ENCODE measurements at places on chromosomes 7 and 10.

- peak; percentile 46 for DNase-seq
Observed at GRCh38 chr10:1153805-1154351, 97.7 kb downstream of the WDR37 start.

DNA sequence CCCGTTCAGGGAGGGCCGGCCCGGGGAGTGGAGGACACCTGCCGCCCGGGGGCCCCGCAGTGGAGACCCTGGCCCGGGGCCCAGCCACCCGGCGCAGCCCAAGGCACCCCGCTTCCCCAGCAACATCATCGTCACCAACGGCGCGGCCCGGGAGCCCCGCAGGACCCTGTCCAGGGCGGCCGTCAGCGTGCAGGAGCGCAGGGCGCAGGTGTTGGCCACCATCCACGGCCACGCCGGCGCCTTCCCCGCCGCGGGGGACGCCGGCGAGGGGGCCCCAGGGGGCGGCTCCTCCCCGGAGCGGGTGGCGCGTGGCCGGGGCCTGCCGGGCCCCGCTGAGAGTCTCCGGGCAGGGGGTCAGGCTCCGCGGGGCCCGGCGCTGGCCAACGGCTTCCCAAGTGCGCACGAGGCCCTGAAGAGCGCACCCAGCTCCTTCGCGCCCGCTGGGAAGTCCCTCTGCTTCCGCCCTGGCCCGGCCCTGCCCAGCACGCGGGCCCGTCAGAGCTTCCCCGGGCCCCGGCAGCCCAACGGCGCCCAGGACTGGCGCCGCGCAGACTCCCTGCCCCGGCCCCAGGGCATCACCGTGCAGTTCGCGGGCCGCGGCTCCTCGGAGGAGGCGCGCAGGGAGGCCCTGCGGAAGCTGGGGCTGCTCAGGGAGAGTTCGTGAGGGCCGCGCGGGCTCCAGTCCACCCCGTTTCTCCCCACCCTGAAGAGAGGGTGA lies 46.7 kb downstream of the PROSER2 start:
- no peak for DNase-seq

- DNase-seq = no peak
Observed at GRCh38 chr10:29107866-29108498, 180.9 kb upstream of the LYZL1 start.

DNA sequence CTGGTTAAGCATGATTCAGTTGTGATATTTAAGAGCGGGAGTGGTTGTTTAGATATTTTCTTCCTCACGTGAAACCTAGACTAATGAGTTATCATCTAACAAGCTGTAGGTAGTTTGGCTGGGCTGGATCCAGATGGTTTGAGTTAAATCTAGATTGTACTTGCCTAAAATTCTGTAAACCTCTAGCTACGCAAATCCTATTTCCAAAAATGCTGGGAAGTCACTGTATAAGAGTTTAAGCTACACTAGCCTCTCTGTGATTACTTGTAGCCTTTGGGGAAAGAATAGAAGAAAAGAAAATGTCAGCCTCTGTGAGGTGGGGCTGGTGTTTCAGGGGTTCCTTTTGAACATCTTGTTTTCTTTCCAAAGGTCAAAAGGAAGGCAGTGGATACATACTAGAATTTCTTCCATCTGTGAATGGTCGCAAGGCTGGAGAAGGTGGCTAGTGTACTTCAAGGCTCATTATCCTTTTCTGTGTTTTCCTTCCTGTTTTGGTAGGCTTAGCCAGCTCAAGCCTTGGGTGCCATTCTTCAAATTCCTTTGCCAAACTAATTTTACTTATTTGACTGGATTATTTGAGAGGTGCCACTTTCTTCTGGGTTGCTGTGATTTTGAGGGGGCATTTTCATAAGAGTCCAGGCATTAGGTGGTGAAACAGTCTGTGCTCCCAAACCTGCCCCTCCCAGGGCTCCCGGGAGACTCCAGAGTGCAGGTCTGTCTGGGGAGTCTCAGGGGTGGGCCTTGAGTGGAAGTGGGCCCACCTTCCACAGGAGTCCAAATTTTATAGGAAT lies 5.2 kb upstream of the EN2 start:
- DNase-seq = no peak

GRCh38 chr7:17144322-17144721 lies 154.1 kb upstream of the AHR start:
- DNase-seq = no peak

GRCh38 chr10:28942012-28942411 lies 264.7 kb downstream of the BAMBI start:
- no peak for DNase-seq

DNA sequence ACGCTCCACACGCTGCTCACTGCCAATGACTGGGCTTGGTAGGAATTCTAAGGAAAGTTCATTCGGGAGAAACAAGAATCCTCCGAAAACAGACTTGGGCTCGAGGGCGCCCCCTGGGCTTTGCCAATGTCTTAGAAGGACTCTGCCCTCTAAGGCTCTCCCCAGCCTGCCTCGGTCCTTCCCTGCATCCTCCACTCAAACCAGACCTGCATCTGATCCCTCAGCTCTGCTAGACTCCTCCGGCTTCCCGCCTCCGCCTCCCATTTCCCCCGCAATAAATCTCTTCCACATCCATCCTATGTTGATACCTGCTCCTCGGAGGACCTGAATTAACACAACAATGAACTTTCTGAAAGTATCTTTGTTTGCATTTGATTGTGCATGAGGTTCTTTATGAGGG lies 177.6 kb downstream of the PLPP4 start:
- no peak for DNase-seq

- no peak for DNase-seq
Observed at GRCh38 chr10:22670788-22671187, 43.6 kb downstream of the PIP4K2A start.

GRCh38 chr7:40483630-40484029 lies 348.8 kb downstream of the SUGCT start:
- DNase-seq = no peak

- DNase-seq = no peak
Observed at GRCh38 chr7:91397096-91397495, 132.9 kb downstream of the FZD1 start.

DNA sequence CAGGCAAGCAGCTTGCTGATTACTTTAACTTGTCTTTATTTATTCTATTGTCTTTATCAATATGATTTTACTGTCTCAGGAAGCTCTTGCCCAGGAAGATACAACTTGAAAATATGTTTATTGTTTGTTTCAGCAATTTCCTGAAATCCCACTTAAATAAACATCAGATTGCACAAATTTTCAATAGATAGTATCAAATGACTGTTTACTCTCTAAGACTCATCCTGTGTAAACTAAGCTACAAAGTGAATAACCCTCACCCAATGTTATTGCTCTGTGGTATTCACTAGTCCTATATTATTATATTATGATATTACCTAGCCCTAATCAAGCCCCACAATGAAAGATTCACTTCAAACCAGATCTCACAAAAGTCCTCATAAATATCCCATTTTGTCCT lies 130.4 kb upstream of the HPS1 start:
- no peak for DNase-seq
